CD4-positive, CD25-positive, alpha-beta regulatory T cell (primary cell): ENCODE measurements at places on chromosomes 2 and 18. TPM values are rescaled to one million over a fixed set of nuclear protein-coding genes. Genes with fewer than 3 reads are reported as not detected.

APCDD1 gene
- total RNA-seq: not detected

DSEL gene
- total RNA-seq: 0.17 TPM

PPP4R1 gene
- 59.7 TPM for total RNA-seq

STK17B gene
- total RNA-seq: 542 TPM

- no peaks in the 10 kb centered on the region for H3K36me3 ChIP-seq
- no peak overlapping the region for H3K4me3 ChIP-seq
- no peaks in the 10 kb centered on the region for H3K4me1 ChIP-seq
- DNase-seq: no peak
- no peaks in the 10 kb centered on the region for H3K27me3 ChIP-seq
These were observed 216.9 kb upstream of the REV1 start for GRCh38 chr2:99706735-99707134.

DNA sequence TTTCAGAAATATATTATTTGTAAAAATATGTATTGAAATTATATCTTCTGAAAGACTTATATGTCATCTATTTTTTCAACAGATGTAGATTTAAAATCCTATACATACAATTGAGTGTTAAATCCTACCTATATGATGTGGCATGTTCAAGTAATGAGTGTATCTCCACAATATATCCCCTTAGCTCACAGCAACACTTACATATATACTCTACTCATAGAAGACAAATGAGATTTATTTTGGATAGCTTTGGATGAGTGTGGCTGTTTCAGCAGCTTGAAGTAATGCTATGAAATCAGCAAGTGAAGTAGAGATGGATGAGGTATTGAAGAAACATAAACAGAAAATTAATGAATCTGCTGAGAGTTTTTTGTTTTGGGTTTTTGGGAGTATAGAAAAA, 263.1 kb downstream of the ARHGAP15 start:
- no peak overlapping the region for H3K27ac ChIP-seq
- DNase-seq: no peak

GRCh38 chr2:177074099-177074710, 138.4 kb upstream of the HNRNPA3 start:
- DNase-seq: no peak
- H3K4me3 ChIP-seq: no peak overlapping the region
- H3K4me1 ChIP-seq: no peaks in the 10 kb centered on the region
- H3K36me3 ChIP-seq: no peaks in the 10 kb centered on the region
- no peak overlapping the region for H3K27ac ChIP-seq
